CD4-positive, alpha-beta memory T cell (primary cell): ENCODE measurements at places on chromosomes 5 and 9.

DNA sequence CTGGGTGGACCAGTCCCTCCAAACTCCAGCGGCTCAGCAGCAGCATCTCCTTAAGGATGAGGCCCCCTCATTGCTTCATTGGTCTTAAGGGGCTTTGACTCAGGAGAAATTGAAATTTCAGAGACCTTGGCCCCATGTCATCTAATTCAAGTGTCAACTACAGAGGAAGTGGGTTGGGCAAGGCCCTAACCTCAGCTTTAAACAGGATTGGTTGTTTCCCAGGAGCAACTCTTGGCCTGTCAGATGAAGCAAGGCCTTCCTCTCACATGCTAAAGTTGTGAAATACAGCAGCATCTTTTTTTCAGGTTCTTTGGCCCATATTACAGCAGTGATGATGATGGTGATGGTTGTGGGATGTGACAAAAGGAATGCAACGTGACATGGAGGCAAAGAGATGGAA lies 348.3 kb downstream of the ICE1 start:
- DNase-seq, result no peak

DNA sequence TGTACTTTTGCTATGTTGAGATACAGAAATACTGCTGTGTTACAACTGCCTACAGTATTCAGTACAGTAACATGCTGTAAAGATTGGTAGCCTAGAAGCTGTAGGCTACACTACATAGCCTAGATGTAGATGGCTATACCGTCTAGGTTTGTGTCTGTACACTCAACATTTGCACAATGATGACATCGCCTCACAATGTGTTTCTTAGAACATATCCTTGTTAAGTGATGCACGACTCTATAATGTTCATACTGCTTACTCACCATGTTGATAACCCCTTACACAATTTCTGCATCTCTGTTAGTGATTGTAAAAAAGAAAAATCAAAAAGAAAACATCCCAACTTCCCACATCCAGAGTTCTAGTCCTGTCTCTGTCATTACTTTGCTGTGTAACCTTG lies 450.0 kb downstream of the CCDC171 start:
- DNase-seq, result no peak

- DNase-seq, result no peak
Observed at GRCh38 chr9:32570262-32570661, 2.7 kb downstream of the NDUFB6 start.

- no peak for DNase-seq
Observed at GRCh38 chr5:58127255-58128220, 332.3 kb downstream of the PLK2 start.

GRCh38 chr5:164373876-164374275 lies 868.5 kb downstream of the MAT2B start:
- no peak for DNase-seq
